ENCODE measurements at places on chromosomes 7 and 10.

GRCh38 chr7:35257251-35258124 lies 3.6 kb upstream of the TBX20 start:
- DNase-seq = no peak

- DNase-seq = no peak
Measured at GRCh38 chr7:108063520-108063933, 60.6 kb upstream of the LAMB1 start.

DNA sequence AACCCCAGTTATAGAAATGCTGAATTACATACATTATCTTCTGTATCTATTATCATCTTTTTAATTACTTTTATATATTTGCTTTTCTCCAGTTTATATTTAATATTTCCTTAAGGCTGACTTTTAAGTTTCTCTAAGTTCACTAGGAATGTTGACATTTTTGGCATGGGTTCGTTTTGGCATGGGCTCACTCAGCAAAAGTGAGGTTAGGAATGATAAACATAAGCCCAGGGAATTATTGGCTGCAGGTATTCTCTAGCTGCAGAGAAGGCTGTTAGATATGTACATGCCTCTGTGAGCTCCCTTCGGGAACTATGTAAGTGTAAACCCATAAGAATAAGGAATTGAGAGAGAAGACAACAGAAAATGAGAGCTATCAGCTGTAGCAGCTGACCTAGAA lies 63.6 kb upstream of the RAB18 start:
- DNase-seq = no peak

DNA sequence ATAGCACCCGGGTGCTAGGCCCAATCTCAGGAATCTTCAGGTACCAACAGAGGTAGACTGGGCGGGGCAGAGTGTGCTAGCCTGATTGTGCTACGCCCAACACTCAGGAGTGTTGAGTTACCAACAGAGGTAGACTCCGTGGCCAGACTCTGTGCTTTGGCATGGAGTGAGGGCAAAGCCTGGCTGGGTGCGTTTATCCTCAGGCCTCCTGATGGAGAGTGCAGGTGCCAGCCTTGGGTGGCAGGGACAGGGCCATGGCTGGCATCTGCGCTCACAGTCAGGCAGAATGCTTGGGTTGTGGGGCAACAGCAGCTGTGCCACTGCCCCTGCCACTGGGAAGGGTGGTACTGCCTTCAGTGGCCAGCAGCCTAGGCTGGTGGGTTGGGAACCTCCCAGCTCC lies 111.6 kb downstream of the NEUROD6 start:
- no peak for DNase-seq

- DNase-seq = no peak
Measured at GRCh38 chr7:152667958-152668357, 8.0 kb downstream of the XRCC2 start.

- no peak for DNase-seq
Measured at GRCh38 chr7:27160145-27160545, 3.7 kb upstream of the HOXA7 start.

GRCh38 chr7:2079332-2080059 lies 153.2 kb downstream of the MAD1L1 start:
- DNase-seq = no peak

- DNase-seq = no peak
Measured at GRCh38 chr7:92052159-92052558, 82.1 kb downstream of the CYP51A1 start.

GRCh38 chr10:97892506-97892905 lies 42.9 kb downstream of the GOLGA7B start:
- DNase-seq = no peak

GRCh38 chr7:144682581-144683280 lies 153.1 kb downstream of the TPK1 start:
- DNase-seq = no peak

DNA sequence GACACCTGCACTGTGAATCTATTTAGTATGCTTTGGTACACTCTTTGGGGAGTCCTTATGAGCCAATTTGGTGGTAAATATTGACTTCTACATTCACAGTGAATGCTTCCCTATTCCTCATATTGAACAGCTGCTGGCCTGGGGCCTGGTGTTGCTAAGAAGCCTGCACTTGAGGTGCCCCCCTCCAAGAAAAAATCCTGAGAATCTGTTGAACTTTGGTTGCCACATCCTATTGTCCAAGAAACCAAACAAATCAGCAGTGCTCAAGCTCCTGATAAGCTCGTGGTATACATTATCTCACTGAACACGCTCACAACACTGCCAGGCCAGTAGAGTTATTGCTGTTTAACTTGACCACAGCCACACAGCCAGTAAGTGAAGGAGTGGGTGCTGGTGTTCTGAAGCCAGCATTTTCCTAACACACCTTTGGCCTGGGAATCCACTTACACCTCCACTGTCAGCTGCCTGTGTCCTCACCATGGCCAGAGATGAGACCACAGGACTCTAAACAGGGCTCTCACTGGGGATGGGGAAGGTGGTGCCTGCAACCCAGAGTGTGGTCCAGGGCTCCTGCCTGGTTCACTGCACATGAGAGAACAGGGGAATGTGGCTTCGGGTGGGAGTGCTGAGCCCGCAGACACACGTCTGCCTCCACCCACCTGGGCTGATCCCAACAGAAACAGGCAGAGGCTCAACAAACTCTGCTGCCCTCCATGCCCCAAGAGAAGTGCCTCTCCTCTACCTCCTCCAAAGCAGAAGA lies 6.7 kb downstream of the DDC start:
- DNase-seq = no peak

DNA sequence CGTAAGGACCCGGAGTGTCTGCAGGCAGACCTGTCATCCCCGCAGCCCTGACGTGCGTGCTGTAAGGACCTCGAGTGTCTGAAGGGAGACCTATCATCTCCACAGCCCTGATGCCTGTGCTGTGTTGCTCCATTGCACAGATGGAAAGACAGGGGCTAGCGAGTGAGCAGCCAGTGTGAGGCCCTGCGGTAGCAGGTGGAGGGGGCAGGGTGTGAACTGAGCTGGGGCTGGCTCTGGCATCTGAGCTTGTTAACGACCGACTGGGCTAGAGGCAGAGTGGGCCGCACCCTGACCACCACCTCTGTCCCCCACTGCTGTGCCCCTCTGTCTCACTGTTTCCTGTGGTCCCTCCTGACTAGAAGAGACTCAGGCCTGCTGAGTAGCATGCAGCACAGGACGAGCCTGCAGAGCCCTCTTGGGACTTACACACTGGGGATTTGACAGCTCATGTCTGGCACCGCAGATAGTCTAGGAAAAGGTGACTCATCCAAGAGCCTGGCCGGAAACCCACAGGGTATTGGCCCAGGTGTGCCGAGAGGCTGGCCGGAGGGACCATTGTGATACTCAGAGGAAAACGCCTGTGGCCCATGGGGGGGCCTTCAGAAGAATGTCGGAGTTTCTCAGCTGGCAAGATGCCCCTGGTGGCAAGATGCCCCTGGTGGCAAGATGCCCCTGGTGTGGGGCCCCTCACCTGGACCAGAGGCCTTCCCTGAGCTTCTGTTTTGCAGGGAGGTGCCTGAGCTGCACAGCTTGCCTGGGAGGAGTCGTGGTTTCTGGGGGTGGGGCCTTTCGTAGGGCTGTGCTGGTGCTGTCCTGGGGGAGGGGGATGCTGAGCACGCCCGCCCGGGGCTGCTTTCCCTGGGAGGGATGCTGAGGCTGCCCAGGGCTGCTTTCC lies 34.3 kb downstream of the INPP5A start:
- no peak for DNase-seq
